GM19239 (cell line): ENCODE measurements at places on chromosomes 1 and 21.

DNA sequence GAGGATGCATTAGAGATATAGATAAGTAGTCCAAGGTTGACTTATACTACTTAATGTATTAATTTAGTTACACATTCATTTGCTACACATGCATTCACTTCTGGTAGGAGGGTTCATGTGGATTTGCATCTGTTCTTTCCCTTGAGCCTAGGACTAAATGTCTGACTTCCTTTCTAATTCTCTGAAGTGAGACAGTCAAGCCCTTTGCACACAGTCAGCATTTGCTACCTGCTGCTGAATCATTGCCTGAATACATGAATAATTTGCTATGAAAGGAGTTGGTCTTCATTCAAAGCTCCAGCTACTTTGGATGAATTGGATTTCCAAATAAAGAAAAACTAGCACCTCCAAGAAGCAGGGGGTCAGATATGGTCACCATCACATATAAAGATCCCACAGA lies 154.8 kb upstream of the DAB1 start:
- DNase-seq: no peak

DNA sequence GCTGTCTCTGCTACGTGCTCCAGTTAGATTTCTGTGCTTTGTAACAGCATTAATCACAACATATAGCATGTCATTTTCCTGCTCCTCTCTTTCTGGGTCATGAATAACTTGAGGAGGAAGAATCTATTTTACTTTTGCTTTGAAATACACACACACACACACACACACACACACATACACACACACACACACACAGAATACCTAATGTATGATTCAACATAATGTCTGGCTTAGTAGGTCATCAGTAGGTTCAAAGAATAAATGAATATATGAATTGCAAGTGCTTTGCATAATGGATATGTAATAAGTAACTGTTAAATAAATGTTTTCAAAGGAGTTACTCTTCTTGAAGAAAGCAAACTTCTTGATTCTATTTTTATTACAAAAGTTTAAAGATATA lies 249.0 kb downstream of the PDE4B start:
- no peak for DNase-seq

DNA sequence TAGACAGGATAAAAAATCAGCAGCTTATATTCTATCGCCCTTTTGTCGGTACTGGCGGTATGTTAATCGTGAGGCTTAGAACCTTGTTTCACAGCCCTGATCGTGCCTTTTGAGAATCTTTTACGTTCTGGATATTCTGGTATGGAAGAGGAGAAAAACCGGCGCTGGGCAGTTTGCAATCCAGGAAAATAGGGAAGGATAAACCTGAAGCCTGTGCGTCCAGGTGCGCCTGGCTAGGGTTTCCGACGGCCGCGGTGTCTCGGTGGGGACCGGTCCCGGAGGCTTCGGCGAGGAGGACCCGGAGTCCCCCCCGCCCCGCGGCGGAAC lies 258 bp upstream of the SYPL2 start:
- no peak for DNase-seq

DNA sequence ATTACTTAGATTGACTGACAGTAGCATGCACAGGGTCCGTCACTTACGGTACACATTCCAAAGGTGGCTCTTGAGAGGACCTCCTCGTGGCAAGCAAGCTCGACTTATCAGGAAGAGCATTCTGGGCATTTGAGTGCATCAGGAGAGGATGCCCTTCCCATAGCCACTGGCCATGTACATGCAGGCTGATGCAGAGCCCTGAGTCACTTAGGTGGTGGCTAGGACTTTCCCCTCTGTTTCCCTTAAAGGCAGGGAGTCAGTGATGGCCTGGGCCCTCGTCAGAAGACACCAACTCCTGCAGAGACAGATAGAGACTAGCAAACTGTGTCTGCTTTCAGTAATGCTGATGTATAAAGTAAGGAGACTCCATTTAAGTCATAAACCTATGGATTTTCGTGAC lies 12.9 kb downstream of the EXO1 start:
- no peak for DNase-seq

DNA sequence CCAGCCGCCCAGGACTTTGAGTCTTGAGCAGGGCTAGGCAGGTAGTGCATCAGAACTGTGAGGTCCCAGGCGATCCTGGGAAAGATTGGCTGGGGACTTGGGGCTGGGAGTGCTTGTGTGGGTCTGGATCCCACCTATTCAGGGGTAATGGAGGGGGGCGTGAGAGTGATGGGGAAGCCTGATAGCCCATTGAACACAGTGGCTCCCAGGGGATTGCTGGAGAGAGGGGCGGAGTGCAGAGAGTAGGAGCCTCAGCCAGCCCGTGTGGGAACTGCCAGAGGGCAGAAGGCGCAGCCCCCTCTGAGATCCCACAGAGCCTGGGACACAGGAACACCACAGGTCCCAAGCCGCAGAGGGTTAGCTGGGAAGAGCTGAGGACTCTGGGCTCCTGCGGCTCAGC lies 19.3 kb upstream of the PDZK1IP1 start:
- DNase-seq: no peak

- DNase-seq: no peak
These were observed 70.3 kb upstream of the DUSP10 start for GRCh38 chr1:221812088-221812752.

DNA sequence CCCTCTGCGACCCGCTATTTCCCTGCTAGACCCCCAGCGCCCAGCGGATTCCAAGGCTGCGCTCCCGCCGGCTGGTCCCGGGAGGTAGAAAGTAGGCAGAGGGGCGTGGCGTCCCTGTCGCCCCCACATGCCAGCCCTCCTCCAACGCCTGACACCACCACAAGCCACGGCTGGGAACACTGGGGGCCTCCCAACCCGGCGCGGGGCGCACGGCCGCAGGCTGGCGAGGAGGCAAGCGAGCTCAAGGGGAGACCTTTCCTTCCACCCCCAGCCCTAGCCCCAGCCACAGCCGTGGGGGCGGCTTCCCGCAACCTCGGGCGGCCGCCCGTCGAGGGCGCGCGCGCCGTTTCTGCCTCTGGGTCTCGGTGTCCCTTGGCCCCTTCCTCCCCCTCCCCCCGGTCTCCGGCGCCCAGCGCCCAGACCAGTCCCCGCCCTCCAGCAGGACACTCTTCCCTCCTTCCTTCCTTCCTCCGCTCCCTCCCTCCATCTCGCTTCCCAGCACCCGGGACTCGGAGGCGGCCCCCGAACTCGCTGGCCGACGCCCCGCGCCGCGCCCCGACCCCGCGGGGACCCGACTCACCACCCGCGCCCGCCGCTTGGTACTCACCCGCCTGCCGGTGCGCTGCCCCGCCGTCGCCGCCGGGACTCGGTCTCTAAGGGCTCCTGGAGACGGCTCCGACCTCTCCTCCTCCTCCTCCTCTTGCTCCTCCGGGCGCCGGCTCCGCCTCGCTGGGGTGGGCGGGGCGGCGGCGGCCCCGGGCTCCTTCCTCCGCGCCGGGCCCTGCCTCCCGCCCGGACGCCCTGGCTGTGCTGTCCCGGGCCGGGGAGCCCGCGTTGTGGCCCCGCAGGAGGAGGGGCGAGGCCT lies at the start of gene GNG12:
Gene GNG12, minus strand, starts transcription at position 731 of the 865 bp plus-strand sequence. CDS start 125,781 bp downstream, outside the sequence.
- DNase-seq: no peak

- DNase-seq: no peak
These were observed 21.2 kb upstream of the SERBP1 start for GRCh38 chr1:67451356-67451755.

DNA sequence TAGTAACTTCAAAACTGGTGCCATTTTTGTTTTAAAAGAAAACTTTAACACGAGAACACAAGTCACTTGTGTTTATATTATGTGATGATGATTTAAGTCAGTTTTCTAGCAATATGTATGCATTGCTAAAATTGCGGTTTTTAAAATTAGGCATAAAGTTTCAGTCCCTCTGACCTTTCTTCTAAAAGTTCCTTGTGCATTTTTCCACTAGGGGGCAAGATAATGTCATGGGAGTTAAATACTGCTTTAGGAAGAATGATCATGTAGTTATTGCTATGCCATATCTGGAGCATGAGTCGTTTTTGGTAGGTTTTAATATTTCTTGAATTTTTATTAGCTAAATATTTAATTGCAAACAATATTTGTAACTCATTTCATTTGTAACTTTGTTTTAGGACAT lies 10.7 kb downstream of the CDC7 start:
- DNase-seq: no peak

GRCh38 chr1:107362468-107363140 lies 221.8 kb downstream of the NTNG1 start:
- no peak for DNase-seq

GRCh38 chr1:41498391-41498790 lies 13.9 kb upstream of the EDN2 start:
- DNase-seq: no peak

- no peak for DNase-seq
These were observed 10.3 kb upstream of the CD101 start for GRCh38 chr1:116991171-116991845.

GRCh38 chr1:6299557-6300165 lies 38.8 kb upstream of the GPR153 start:
- no peak for DNase-seq

- DNase-seq: no peak
These were observed 1.7 kb upstream of the GRIK3 start for GRCh38 chr1:37035796-37036666.

- no peak for DNase-seq
These were observed 4.6 kb downstream of the HJV start for GRCh38 chr1:146016891-146017290.

- no peak for DNase-seq
These were observed 263.9 kb downstream of the DNM3 start for GRCh38 chr1:172105230-172105629.

- no peak for DNase-seq
These were observed 18.1 kb upstream of the MYSM1 start for GRCh38 chr1:58717979-58718378.

DNA sequence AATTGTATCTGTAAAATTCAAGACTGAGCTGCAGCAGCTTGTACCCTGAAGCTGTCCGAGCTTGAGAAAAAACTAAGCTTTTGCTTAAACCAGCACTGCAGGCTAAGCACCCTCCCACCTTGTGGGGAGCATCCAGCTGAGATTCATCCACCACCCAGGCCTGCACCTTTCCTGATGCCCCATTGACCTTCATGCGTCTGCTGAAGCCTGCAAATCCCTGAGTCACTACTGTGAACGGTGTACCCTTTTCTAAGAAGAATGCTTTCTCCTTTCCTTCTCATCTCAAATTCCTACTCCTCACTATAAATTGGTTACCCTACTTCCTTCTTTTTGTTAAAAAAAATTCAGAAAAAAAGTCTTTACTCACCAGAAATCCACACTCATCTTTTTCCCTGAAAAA lies 90.9 kb upstream of the RGS18 start:
- no peak for DNase-seq

- DNase-seq: no peak
These were observed 11.4 kb downstream of the DOCK7 start for GRCh38 chr1:62676611-62677356.

GRCh38 chr1:26288311-26288941 lies 8.5 kb downstream of the SH3BGRL3 start:
- DNase-seq: no peak

GRCh38 chr21:37655611-37656300 lies 260.5 kb downstream of the KCNJ6 start:
- no peak for DNase-seq

DNA sequence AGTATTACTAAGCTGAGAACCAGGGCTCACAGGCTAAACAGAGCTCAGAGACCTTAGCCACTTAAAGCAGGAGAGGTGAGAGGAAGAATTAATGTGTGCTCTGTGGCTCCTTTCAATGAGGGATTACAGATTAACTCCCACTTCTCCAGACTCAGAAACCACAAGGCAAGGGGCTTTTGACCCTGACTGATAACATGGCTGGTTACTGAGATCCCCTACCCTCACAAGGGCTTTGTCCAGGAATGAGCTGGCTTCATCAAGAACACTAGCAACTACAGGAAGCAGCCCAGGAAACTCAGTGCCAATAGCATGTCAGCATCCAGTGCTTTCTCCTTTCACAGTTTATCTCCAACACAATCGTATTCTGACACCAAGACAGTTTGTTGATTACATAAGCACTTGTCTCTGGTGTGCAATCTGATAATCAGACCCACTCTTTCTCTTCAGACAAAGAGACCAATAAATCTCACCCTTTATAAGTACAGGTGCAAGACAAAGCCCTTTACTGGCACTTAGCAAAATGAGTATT lies 38.8 kb downstream of the ERI3 start:
- DNase-seq: no peak

DNA sequence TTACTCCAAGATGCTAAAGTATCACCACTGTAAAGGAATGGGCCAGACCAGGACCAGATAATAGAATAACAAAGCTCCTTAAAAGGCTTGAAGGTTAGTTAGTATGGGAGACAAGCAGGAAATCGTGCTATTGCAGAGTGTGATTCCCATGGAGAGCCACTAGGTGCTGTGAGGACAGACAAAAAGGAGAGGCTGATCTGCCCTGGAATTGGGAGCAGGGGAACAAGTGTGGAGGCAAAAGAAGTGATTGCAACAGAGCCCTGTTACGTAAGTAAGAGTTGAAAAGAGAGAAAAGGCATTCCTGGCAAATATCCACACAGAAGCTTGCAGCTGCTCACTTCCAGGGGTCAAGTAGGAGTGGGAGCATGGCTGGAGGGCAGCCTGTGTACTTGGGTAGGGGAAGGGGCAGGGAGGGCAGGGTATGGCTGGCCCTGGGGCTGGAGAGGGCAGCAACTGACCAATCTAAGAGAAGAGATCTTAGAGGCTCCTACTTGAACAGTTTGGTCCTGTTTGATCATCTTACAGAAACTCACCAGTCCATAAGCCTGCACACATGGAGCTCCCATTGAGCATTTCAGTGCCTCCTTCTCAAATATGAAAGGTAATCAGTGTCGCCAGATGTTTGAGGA lies 207.7 kb upstream of the GJB5 start:
- no peak for DNase-seq

GRCh38 chr1:22045604-22046228 lies 6.8 kb upstream of the CDC42 start:
- DNase-seq: no peak

DNA sequence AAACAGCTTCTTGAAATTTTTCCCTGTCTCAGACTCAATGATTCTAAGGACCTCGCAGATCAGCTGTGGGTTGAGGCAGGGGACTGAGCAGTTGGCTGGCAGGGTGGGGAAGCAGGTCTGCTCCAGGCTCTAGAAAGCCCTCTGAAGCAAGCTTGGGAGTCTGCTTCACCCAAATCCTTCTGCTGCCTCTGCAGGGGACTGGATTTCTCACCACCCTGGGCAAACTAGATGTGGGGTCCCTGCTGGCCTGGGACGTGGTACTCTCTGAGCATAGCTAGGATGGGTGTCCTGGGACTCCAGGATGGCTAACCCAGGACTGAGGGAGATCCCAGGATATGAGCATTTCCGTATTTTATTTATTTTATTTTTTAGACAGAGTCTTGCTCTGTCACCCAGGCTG lies 89.3 kb downstream of the LAMC2 start:
- DNase-seq: no peak
